Activated naive CD8-positive, alpha-beta T cell treated with anti-CD3 and anti-CD28 coated beads, Interleukin-2, amount 10 ng/mL, durations not matched to agents 7 days and 5 days (primary cell): ENCODE measurements at places on chromosomes 16 and 17. TPM values are rescaled to one million over a fixed set of nuclear protein-coding genes. Genes with fewer than 3 reads are reported as not detected.
A peak's percentile ranks its signal among the peaks of the same experiment; 100 is the strongest.

DNA sequence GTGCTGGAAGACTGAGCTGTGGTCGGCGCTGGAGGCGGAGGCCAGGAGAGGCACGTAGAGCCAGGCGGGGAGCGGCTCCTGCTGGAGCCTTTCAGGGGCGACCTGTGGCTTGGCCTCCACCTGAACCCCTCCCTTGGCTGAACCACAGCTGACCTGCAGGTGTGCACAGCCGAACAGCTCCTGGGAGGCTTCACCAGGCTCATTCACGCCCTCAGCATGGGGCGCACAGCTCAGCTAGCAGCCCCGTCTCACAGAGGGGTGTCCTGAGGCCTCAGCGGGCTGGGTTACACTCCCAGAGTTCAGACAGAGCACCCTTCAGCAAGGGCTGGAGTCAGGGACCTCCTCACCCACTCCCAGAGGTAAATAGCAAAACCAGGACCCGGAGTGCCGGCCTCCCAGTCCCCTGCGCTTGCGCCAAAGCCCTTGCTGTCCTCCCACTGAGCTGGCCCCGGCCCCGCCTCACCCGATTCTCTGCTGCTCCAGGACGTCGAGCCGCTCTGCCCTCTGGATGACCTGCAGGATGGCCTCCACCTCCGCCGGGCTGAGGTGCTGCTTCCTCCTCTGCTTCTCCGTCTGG, 31.7 kb downstream of the RPH3AL start:
- H3K4me3 ChIP-seq: no peak overlapping the region
- H3K27me3 ChIP-seq: no peaks in the 10 kb centered on the region
- no peaks in the 10 kb centered on the region for H3K4me1 ChIP-seq
- H3K27ac ChIP-seq: no peak overlapping the region
- H3K36me3 ChIP-seq: no peaks in the 10 kb centered on the region
- DNase-seq: peak; percentile 21

- peaks cover 3% of the 10 kb centered on the region for H3K4me1 ChIP-seq
- H3K4me3 ChIP-seq: no peak overlapping the region
- DNase-seq: no peak
- H3K36me3 ChIP-seq: no peaks in the 10 kb centered on the region
- H3K27ac ChIP-seq: no peak overlapping the region
Observed at GRCh38 chr16:79757968-79758367, 157.4 kb upstream of the MAF start.

DNA sequence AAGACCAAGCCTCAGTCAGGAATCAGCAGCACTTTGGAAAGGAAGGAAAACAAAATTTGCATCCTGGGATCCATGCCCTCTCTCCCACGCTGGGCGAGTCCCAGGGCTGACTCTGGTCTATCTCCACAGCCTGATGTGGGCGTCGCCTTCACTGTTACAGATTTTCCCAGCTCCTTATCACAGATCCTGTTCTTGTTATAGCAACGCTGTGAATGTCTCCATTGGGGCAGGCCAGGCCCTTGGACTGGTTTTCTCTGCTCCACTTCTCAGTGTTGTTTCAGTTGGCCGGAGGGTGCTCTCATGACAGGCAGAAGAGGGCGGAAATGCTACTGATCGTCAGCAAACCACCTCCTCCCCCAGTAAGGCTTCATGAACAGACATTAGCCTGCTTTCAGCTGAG, 127.9 kb upstream of the CDH11 start:
- H3K27me3 ChIP-seq: no peaks in the 10 kb centered on the region
- no peak for DNase-seq
- H3K4me3 ChIP-seq: no peak overlapping the region
- H3K36me3 ChIP-seq: no peaks in the 10 kb centered on the region
- no peak overlapping the region for H3K27ac ChIP-seq
- no peaks in the 10 kb centered on the region for H3K4me1 ChIP-seq

ANKRD40CL gene
- total RNA-seq: not detected

SLC16A6 gene
- 6.5 TPM for total RNA-seq
